NCI-H510A (cell line): ENCODE measurements at places on chromosomes 1 and 21.

GRCh38 chr1:206511362-206512057 lies 4.2 kb downstream of the RASSF5 start:
- DNase-seq = no peak

DNA sequence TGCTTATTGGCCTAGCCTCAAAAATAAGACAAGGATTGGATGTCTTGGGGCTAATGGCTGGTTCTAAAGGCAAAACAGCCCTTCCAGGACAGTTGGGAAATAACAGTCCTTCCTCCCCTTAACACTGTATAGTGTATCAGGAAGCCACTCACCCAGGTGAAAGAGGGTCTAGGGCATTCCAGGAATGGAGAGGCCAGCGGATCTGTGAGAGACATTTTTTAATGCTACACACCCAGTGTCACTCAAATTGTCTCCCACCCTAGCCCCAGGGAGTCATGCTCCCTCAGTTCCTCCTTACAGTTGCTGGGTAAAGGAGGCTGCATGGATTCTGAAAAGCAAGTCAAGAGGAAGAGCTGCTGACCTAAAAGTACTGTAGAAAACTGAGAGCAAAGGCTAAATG lies 24.1 kb upstream of the EXO1 start:
- no peak for DNase-seq

DNA sequence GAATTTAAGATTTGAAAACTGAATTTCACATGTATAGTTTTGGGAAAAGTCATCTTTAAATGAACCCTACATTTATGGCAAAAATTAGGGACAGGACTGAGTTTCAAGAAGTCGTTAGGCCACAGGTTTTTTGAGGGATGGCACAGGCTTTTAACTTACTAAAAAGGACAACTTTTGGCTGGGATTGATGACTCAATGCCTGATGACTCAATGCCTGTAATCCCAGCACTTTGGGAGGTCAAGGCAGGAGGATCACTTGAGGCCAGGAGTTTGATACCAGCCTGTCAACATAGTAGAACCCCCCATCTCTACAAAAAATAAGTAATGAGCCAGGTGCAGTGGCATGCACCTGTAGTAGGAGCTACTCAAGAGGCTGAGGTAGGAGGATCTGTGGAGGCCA lies 15.9 kb downstream of the UCK2 start:
- no peak for DNase-seq

GRCh38 chr1:180081474-180081873 lies 73.2 kb upstream of the QSOX1 start:
- no peak for DNase-seq

GRCh38 chr1:61501971-61502916 lies 222.7 kb downstream of the TM2D1 start:
- no peak for DNase-seq

DNA sequence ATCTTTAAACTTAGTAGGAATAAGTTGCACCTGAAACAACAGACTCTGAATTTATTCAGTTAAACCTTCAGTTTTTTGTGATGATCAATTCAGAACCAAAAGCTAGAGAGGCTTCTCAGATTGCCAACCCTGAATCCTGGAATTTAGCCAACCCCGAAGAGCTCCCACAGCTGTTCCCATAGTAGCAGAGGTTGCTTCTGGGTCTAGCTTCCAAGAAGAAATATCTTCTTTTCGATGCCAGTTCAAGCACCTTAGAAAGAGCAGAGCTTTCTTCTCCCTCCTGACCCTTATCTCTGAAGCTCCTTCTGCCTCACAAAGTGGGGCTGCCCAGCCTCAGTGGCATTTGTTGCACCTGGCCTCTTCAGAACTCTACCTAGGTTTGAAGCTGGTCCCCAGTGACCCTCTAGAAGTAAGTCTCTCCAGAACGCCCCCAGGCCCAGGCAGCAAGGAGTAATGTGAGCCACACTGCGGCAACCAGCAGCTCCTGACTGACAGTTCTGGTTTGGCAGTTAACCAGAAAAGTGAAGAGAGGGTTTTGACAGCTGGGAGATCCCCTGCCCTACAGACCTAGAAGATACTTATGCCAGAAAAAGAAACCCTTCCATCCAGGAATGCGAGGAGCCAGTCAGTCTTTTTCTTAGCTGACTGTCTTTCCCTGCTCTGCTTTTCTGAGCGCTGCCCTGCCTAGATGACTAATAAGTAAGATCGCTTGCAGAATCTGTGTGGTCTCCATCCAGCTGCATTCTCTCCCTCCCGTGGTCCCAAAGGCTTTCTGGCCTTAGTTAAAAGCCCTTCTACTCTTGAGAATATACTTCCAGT lies 165.9 kb downstream of the ADGRL4 start:
- no peak for DNase-seq

DNA sequence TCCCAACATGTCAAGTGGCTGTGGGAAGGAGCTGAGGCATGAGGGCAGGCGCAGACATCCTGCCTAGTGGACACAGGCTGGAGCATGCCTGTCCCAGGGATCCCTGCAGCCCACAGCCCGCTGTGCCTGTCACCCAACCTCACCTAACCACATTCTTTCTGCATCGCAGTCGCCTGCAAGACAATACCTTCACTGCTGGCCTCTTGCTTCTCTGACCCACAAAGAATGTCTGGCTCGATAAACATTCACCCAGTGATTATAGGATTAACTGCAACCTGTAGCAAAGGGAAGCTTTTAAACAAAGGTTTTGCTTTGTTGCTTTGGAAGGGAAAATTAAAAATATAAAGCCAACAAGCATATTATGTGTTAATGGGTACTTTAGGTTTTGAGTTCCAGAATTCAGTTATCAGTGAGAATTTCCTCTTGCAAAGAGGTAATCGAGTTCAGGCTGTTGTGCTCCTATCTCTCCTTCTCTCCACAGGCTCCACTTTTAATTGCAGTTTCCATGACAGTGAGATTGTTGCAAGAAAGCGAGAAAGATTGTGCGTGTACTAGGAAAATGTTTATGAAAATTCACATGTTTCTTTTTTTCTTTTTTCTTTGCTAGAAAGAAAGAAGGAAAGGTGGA lies 40.0 kb upstream of the ZNF648 start:
- no peak for DNase-seq

- no peak for DNase-seq
Measured at GRCh38 chr1:73701826-73702225, 496.1 kb downstream of the LRRIQ3 start.

DNA sequence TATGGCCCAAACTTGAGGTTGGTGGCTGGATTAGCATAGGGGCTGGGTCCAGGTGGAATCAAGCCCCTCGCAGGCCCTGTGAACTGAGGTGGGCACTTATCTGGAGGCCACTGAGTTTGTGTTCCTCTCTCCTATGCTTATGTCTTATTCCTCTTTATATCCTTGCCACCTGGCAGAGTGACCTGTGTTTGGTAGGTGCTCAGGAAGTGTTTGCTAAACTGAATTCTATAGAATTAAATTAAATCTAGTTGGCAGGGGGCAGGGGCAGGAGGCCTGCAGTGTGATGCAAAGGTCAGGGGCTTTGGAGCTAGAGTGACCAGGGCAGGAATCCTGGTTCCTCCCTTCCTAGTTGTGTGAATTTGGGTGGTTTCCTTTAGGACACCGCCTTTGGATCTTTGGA lies 1.1 kb upstream of the TMEM9 start:
- DNase-seq = no peak
